ENCODE measurements at places on chromosomes 16 and 17.
A peak's percentile ranks its signal among the peaks of the same experiment; 100 is the strongest.

DNA sequence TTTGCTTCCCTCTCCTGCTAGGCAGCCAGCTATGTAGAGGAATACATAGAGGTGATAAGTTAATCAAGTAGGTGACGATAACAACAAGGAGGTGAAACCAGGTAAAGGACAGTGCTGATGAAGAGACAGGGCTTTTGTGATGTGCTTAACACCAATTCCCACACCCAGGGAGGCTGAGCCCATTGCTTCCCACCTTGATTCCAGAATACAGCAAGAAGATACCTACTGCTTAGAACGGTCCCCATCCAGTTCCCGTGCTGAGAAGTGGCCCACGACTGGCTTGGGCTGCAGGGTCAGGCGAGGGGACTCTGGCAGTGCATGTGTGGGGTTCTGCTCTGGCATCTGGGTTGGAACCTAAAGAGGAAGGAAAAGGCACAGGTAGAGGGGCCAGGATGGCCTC lies 16.1 kb upstream of the GFAP start:
- no peak for DNase-seq

GRCh38 chr16:66408163-66409048 lies 18.7 kb upstream of the BEAN1 start:
- DNase-seq: peak; percentile 61

DNA sequence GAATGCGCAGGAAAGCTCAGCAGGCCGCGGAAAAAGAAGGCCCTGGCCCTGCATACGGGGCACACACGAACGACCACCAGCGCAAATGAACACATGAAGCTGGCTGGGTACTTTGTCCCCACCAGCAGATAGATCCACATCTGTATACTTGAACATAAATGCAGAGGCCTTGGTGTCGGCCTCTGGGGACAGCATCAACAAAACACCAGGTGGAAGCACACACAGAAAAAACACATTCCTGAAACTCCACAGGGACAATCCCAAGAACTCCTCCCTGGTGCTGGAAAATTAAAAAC lies 606 bp upstream of the ZBTB4 start:
- no peak for DNase-seq

DNA sequence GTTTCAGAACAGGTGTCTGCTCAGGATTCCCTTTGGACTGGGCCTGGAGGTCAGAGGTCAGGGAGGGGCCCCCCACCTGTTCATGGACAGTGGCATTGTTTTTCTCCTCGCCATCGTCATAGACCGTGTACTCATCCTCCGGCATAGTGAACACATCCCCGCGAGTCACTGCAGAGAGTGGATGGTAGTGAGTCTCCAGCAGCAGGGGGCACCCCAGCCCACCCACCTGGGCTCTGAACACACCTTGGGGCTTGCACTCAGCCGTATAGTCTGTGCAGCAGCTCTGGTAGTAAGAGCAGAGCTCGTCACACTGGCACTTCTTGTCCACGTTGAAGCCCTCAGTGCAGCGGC lies 448 bp downstream of the VTN start:
- DNase-seq: no peak

GRCh38 chr17:78875363-78876093 lies 27.5 kb downstream of the CEP295NL start:
- no peak for DNase-seq

DNA sequence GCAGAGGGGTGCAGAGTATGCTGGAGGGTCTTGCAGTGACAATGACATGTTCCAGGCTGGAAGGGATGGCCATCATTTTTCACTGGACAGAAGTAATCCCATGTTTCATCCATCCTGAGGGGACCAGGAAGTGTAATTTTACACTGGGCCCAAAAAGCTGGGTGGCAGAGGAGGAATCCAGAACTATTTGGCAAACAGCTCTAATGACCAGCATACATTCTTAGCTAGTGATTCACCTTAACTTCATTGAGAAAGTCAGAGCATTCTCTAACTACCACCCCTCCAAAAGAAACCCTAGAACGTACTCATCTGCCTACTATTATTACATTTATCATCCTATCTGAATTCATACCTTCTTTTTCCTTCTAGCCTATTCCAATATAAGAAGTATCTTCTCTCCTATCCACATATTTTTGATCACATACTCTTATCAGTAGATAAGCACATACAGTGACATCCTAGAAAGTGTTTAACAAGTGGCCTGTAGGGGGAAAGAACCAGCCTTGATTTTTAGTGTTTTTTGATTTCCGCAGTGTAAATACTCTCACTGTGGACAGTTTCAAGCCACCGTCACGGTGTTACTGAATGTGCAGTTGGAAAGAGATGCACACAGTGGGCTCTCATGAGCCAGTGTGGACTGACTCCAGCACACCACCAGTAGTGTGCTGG lies 118.1 kb downstream of the FTO start:
- DNase-seq: peak; percentile 58

Measured in non-pigmented ciliary epithelial cell (primary cell).